ENCODE measurements at places on chromosomes 3 and 15.

- DNase-seq, result no peak
These were observed 42.1 kb downstream of the TERC start for GRCh38 chr3:169722724-169723123.

DNA sequence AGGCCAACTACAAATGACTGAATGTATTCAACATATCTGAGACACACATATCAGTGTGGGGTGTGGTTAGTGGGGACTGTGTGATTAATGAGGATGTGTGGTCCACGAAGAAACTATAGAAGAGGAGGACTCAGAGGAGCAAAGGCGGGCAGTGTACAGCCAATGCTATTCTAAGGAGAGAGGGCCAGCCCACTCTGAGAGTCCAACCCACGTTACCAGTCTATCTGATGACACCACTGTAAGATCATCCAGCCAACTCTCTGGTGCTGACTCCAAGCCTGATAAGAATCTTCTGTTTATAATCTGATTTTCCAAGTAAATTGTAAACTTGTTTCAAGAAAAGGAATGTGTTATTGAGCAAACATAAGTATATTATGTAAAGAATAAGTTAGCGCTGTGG is 47.2 kb downstream of the MCF2L2 start:
- DNase-seq, result peak; percentile 89

DNA sequence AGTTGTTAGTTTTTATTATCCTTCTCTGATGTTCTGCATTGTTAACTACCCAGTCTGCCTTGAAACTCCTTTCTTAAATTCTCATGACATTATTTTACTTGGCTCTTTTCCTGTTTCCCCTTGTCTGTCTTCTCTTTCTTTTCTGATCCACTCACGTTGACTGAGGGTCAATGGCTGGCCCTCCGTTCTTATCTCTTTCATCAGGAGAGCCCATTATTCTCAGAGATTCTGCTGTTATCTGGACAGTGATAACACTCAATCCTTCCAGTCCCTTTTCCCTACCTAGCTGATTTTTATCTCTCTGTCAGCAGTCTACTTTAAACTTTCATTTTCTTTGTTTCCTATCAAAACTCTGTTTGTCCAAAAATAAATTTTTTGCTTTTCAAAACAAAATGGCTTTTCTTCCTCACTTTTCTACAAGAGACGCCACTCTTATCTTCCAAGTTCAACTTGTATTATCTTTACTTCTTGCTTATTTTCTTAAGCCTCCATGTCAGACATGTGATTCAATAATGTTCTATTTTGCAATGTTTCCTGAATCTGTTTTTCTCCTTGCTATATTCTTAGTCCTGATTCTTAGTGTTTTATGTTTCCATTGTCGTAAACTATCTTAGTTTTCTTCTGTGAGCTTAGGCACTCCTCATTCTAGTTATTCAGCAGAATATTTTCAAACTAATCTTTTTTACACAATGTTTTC is 120.2 kb downstream of the NEDD4 start:
- DNase-seq, result no peak

DNA sequence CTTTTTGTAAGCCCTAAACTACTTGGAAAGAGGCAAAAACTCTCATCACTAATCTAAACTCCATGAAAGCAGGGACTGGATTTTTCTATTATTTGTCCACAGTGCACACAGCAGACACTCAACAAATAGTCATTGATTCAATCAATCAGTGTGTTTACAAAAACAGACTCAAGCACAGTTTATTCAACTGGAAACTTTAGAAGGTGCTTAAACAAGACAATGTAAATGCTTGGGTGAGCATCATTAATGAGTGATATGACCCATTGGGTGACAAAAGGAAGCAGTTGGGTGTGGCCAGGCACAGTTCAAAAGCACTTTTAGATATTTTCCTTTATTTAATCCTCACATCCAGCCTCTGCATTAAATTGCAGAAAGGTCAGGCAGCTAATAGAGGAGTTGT is 32.0 kb upstream of the PPP4R2 start:
- DNase-seq, result no peak

DNA sequence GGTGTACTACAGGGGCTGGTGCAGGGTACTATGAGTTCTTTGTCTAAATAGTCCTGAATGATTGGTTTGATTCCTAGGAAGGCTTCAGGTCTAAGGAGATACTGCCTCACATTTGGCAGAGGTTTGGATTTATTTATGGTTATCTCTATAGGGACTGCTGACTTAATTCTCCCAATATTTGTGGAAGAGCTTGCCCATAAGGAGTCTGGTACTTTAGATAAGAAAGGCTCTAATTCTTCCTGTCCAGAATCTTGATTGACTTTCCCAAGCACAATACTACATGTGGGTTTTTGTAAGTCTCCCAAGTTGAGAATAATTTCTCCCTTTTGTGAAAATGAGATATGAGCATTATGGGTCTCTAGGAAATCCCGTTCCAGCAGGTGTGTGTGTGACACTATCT is 36.7 kb upstream of the AP4E1 start:
- no peak for DNase-seq

DNA sequence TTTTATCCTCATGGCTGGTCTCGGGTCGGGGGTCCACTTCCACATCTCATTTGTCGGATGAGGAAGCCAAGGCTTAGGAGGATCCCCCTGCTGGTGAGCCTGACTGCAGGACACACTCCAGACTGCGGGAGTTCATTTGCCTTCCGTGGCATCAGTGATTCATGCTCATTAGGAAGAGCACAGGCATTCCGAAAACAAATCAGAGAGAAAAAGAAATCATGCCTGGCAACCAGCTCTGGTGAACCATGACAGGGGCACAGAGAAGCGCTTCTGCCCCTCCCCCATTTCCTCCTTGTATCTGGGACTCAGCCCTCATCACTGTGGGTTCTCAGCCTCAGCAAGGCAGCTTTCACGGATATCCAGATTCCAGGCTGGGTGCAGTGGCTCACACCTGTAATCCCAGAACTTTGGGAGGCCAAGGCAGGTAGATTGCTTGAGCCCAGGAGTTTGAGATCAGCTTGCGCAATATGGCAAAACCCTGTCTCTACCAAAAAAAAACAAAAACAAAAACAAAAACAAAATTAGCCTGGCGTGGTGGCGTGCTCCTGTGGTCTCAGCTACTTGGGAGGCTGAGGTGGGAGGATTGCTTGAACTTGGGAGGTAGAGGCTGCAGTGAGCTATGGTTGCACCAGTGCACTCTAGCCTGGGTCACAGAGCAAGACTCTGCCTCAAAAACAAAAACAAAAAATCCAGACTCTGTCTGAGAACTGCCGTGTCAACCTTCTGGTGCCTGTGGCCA is 28.4 kb downstream of the IRAK2 start:
- peak; percentile 90 for DNase-seq

- DNase-seq, result no peak
These were observed 7.9 kb upstream of the KCNMB3 start for GRCh38 chr3:179258820-179259219.

- peak; percentile 34 for DNase-seq
These were observed 32.0 kb downstream of the AADACL2 start for GRCh38 chr3:151765685-151766084.
